ENCODE measurements at places on chromosomes 7 and 10. TPM values are rescaled to one million over a fixed set of nuclear protein-coding genes. Genes with fewer than 3 reads are reported as not detected.

The RGS10 gene
- 42.4 TPM for total RNA-seq

The TAS2R3 gene
- 1.2 TPM for total RNA-seq

The ADAP1 gene
- total RNA-seq = 0.57 TPM

The JCAD gene
- 27.9 TPM for total RNA-seq

The IMPDH1 gene
- 22.3 TPM for total RNA-seq

The PON1 gene
- total RNA-seq = not detected

The GPC2 gene
- total RNA-seq = 1.2 TPM

The ELAPOR2 gene
- total RNA-seq = 14.7 TPM

The ZNF488 gene
- total RNA-seq = 0.18 TPM

- peak; percentile 93 for DNase-seq
These were observed 12.7 kb downstream of the ZMIZ1 start for GRCh38 chr10:79081353-79082034.

DNA sequence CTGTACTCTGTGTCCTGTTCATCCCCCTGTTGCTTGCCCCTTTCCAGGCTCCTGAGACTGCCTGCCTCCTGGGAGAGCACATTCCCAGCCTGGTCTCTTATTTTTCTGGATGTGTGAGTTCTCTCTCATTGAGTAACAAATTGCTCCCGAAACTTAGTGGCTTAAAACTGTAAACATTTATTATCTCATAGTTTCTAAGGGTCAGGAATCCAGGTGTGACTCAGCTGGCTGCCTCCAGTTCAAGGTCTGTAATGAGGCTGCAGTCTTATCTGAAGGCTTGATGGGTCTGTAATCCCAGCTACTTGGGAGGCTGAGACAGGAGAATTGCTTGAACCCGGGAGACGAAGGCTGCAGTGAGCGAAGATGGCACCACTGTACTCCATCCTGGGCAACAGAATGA, 53.6 kb upstream of the PRR15 start:
- DNase-seq = no peak

- peak; percentile 37 for DNase-seq
These were observed 167.4 kb downstream of the FZD1 start for GRCh38 chr7:91431601-91432000.

DNA sequence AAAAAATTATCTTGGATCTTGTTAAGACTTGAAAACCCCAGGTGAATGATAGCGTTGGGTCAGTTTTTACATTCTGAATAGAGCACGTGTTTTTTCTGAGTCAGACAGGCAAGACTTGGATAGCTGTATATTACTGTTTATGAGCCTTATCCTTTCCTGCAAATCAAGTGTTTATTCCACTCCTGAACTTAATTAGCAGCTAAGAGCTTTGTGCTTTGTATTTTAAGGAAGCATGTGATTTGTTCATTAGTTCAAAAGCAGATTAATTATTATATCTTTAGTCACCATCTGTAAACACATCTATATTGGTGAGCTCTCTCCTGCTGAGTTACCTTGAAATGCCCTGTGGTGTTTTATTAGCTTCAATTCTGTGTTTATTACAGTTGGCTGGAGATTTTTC, 98.6 kb upstream of the PRPS1L1 start:
- no peak for DNase-seq

DNA sequence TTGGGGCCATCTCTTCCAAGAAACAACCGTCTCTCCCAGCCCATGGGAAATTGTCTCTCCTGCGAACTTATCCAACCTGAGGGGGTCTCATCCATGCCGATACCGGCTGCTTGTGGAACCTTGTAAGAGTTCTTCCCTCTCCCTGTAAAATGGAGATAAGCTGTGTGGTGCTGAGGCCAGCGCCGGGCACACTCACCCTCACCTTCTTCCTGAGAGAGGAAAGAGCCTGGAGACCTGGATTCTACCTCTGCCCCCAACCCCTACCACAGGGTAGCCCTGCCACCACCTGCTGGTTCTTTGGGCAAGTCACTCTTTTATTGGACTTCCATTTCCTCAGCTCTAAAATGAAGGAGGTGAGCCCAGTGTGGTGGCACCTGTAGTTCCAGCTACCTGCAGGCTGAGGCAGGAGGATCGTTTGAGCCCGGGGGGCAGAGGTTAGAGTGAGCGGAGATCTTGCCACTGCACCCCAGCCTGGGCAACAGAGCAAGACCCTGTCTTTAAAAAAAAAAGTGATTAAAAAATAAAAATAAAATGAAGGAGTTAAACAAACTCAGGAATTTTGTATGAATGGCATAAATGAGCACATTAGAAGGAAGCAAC, 38.4 kb upstream of the PSAP start:
- DNase-seq = no peak

DNA sequence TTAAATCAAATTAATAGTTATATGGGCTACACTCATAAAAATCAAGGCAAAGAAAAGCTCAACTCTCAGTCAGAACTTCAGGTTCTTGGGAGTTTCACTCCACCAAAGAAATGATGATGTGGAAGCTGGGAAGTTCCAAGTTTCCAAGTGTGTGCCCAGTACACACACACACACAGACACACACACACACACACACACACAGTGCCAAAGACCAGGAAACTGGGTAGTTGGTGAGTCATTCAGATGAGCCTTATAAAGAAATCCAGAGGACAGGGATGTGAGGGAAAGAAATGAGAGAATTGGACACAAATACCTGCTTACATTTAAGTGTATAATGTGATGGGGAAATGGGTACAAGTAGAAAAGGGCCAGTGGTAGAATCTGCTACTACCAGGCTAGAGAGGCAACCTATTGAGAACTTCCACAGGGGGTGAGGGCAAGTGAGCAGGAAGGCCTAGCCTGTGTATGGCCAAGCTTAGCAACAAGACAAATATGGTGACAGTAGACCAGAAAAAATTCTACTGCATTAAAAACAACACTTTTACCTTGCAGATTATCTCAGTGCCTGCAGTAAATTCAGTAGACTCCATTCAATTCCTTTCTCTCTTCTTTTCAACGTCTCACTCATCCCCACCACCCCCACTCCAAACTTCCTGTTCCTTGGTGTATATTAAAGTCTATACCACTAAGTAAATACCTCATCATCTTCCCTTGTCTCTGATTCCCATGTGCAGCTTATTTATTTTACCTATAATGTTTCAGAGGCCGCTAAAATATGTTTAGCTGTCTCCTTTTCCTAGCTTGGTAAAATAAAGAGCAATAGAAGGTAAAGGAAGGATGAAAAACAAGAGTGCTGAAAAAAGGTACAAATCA, 95.0 kb downstream of the CABCOCO1 start:
- peak; percentile 68 for DNase-seq

DNA sequence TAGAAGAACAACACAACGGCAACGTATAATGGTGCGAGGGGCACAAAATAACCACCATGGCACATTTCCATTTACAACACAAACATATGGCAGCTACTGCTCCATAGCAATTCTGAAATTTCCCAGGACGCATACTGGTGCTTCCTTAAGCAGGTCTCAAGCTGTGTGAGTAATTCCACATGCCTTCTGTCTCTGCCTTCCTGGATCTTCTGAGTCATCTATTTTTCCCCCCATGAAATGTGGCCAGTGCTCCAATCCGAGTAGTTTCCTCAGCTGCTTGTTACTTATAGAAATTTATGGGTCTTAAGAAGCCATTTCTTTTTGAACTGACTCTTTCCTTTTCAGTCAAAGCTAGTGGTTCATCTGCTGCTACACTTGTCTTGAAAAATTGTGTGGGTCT, 256.6 kb upstream of the KLF6 start:
- no peak for DNase-seq

- no peak for DNase-seq
These were observed 3.9 kb downstream of the LRWD1 start for GRCh38 chr7:102468478-102469350.

- DNase-seq = no peak
These were observed 41.3 kb downstream of the C10orf105 start for GRCh38 chr10:71678057-71678805.

DNA sequence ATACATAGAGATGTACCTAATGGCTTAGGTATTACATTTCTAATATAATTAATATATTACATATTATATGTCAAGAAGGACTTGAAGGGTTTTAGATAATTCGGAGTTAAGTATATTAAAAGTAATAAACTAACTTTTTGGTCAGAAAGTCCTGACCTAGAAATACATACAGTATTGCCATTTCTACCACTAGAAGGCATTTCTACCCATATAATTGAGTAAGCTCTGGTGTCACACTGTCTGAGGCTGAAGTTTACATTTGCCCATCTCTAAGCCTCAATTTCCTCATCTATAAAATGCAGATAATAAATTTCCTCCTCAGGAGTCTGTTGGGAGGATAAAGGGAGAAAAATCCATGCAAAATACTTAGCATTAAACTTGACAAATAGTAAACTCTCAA, 7.1 kb downstream of the FKBP14 start:
- DNase-seq = no peak

DNA sequence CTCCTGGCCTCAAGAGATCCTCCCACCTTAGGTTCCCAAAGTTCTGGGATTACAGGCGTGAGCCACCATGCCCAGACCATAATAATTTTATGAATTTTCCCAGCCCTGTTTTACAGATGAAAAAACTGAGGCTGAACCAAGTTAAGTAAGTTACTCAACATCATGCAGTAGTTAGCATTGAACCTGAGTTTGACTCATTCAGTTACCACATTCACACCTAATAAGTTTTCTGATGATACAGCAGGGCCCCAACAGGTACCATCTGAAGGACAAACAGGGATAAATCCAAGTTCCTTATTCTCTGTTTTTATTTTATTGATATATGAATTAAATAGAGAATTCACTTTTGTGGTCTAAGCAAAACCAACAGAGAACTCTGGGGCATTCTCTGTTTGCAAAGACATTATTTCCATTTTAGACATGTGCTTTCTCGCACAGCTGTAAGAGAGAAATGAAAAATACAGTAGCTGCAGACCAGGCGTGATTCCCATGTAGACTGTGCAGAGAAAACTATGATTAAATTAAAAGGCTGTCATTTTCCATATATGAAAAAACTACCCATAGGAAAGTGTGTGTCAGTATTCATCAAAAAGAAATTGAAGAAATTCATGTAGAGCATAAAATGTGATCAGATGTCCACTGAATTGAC, 26.6 kb downstream of the APBB1IP start:
- DNase-seq = no peak

DNA sequence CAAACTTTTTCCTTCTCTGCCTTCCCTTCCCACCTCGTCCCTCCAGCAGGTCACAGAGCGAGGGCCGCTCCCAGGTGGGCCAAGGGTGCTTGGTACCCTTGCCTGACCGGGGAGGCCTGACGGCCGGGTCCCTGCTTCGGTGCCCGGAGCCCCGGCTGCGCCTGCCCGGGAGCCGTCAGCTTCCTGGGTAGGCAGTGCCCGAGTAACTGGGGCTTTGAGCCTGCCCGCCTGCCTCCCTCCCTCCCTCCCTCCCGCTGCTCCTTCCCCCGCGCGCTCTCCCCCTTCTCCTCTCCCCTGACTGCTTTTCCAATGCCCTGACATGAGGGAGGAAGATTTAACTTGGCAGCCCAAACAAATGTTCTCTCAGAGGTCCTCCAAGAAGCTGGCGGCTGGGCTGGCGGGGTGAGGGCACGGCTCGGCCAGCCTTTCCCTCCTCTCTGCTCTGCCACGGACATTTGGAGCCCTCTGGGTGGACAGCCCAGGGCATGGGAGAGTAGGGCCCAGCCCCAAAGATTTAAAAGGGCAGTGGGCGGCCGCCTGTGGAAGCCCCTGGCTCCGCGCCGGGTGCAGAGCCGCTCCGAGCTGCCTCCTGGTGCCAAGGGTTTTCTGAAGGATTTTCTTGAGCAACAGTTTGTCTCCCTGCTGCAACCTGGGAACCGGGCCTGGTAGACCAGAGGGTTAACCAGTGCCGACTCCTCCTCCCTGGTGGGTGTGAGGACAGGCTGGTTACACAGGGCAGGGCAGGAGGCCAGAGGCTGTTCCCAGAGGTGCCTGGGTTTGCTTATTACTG, 2.0 kb downstream of the ZMIZ1 start:
- peak; percentile 97 for DNase-seq

- DNase-seq = no peak
These were observed 95.5 kb downstream of the DOCK4 start for GRCh38 chr7:112110651-112111050.

DNA sequence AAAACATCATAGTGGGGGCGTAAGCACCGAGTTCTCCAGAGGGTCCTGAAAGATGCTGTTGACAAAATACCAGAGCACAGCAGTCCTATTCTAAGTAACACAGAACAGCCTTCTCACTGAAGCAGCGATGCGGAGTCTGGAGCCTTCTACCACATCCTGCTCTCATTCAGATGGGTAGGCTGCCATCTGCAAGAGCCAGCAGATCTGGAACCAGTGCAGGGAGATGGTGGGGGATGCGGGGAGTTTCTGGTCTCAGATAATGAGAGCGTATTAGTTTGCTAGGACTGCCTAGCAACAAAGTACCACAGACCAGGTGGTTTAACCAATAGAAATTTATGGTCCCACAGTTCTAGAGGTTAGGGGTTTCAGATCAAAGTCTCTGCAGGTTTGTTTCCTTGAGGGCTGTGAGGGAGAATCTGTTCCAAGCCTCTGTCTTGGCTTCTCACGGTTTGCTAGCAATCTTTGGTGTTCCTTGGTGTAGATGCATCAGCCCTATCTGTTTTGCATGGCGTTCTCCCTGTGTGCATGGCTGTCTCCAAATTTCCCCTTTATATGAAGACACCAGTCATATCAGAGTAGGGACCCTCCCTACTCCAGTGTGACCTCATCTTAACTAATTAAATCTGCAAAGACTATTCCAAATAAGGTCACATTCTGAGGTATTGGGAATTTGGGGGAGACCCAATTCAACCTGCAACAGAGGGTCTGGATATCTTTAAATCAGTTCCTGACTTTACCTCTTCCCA, 52.0 kb upstream of the STEAP1B start:
- DNase-seq = no peak

GRCh38 chr7:25739143-25739542, 412.9 kb upstream of the NFE2L3 start:
- no peak for DNase-seq

GRCh38 chr7:123789206-123789784, 40.5 kb upstream of the WASL start:
- DNase-seq = no peak

- peak; percentile 60 for DNase-seq
These were observed 29.0 kb upstream of the MPP7 start for GRCh38 chr10:28331841-28332240.

DNA sequence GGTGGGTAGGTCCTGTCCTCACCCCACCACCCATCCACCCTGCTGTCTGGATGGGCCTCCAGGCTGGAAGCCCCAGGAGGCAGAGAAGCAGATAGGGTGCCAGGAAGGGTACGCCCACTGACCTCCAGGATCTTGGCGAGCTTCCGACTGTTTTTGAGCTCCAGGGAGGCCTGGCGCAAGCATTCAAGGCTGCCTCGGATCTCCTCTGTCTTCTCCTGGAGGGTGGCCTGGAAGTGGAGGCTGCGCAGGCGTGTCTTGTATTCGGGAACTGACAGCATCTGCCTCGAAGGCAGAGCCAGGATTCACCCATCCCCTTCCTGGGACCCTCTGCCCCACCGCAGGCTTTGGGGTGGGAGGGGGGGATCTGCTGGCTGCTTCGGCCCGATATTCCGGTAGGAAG, 48.4 kb downstream of the GRID2IP start:
- no peak for DNase-seq

GRCh38 chr10:95850791-95851190, 57.0 kb upstream of the CC2D2B start:
- DNase-seq = no peak

- DNase-seq = no peak
These were observed 656.5 kb downstream of the SDK1 start for GRCh38 chr7:3957472-3958108.

Data from fibroblast of the aortic adventitia (primary cell).